H7 (cell line): ENCODE measurements at places on chromosomes 1 and 21.

- no peak for DNase-seq
Measured at GRCh38 chr21:31008355-31008754, 29.9 kb downstream of the KRTAP19-8 start.

- no peak for DNase-seq
Measured at GRCh38 chr1:25556791-25557476, 13.5 kb downstream of the LDLRAP1 start.

GRCh38 chr21:16522548-16522947 is 792.8 kb downstream of the USP25 start:
- DNase-seq: no peak

GRCh38 chr1:65297706-65298105 is 11.6 kb upstream of the DNAJC6 start:
- DNase-seq: no peak

GRCh38 chr1:183029591-183030000 is 6.4 kb downstream of the LAMC1 start:
- DNase-seq: no peak

DNA sequence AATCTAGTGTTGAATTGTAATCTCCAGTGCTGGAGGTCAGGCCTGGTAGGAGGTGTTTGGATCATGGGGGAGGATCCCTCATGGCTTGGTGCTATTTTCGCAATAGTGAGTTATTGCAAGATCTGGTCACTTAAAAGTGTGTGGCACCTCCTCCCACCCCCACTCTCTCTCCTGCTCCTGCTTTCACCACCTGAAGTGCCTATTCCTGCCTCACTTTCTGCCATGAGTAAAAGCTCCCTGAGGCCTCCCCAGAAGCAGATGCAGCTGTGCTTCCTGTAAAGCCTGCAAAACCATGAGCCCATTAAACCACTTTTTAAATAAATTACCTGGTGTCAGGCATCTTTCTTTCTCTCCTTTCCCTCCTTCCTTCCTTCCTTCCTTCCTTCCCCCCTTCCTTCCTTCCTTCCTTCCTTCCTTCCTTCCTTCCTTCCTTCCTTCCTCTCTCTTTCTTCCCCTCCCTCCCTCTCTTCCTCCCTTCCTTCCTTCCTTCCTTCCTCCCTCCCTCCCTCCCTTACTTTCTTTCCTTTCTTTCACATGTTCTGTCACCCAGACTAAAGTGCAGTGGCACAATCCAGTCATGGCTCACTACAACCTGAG is 172.4 kb downstream of the C1orf21 start:
- no peak for DNase-seq

GRCh38 chr1:41241354-41241748 is 755 bp downstream of the SCMH1 start:
- DNase-seq: peak; percentile 84

GRCh38 chr21:45494851-45495680 is 47.2 kb downstream of the SLC19A1 start:
- DNase-seq: no peak
